ENCODE measurements at places on chromosomes 3 and 15. TPM values are rescaled to one million over a fixed set of nuclear protein-coding genes. Genes with fewer than 3 reads are reported as not detected.

Gene TTC21A
- 0.55 TPM for total RNA-seq

Gene GOLGA8T
- total RNA-seq: not detected

Gene OR5H1
- not detected for total RNA-seq

Gene RGMA
- 0.55 TPM for total RNA-seq

Gene C3orf70
- not detected for total RNA-seq

Gene EOGT
- 38.4 TPM for total RNA-seq

Gene C15orf62
- total RNA-seq: not detected

Gene IL17RC
- total RNA-seq: 29.7 TPM

Gene UBE3A
- 48.5 TPM for total RNA-seq

Gene RBM5
- 40.3 TPM for total RNA-seq

Gene HYAL3
- total RNA-seq: 11.6 TPM

Gene ZNF280D
- 8.7 TPM for total RNA-seq

Measured in hair follicular keratinocyte (primary cell).